ENCODE measurements at places on chromosomes 2 and 18.

DNA sequence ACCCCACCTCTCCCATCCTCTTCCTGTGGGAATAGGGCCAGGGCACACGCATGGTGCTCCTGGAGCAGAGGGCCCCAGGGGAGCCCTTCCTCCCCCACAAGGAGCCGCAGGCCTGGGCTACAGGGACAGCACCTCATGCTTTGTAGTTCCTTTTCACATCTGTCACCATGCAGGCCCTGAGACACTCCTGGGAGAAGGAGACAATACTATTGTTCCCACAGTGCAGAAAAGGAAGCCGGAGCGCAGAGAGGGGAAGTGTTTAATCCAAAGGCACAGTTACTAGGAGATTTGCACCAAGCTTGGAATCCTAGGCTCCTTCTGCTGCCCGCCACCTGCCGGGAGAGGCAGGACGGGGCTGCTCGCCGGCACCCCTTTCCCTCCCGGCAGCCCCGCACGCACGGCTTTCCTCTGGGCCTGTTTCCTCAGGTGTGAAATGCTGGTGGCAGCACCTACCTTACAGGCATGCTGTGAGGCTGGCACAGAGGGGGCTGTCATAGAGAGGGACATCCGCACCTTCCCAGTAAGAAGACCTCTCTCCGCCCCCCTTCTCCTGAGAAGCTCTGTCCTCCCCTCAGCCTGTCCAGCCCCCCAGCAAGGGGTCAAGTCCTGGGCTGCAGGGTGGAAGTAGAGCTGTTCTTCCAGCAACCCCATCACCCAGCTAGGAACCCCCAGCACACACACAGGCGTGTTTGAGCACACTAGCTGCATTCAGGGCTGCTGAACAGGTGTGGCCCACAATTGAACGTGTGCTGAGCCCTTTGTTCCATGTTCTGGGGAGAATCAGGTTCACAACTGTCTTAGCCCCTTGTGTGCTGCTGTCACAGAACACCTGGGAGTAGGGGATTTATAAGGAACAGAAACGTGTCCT lies 62.6 kb downstream of the SMAD7 start:
- DNase-seq, result no peak

DNA sequence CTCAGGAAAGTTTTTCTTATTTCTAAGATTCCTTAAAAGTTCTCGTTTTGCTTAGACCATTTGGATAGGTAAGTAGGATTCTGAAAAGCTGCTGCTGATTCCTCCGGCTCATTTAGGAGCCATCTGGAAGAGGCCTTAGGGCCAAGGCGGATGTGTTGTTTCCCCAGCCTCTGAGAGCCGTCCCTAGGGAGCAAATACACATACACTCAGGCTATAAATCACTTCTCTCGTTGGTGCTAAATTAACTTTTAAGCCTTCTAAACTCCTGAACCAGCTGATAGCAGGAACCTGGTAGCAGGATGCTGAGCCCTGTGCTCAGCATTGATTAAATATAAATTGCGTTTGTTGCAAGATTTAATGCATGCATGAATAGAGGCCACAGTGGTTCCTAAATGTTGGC lies 109.8 kb downstream of the ADCYAP1 start:
- no peak for DNase-seq

GRCh38 chr2:231752061-231752460 lies 29.0 kb downstream of the PDE6D start:
- no peak for DNase-seq

DNA sequence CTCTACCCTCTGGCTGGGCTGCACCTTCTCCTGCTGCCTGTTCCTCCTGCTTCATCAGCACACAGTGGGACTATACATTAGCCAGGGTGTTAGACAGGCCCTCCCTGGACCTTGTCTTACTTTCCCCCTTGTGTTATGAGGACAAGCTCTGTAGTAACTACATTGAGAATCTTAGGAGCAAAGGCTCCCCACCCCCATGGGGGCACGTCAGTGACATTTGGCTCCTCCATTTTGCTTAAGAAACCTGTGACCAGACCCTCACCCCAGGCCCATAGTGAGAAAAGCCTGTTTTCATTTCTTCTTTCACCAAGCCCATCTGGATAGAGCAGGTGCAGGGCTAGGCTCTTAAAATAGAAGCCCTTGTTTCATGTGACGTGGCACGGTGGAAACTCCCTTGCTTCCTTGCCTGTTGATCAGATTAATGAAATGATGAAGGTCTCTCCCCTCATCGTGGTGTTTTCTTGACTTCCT lies 146.7 kb downstream of the RPIA start:
- no peak for DNase-seq
